ENCODE measurements at places on chromosomes 1 and 21.

- DNase-seq = no peak
These were observed 359.3 kb upstream of the RUNX1 start for GRCh38 chr21:35408401-35408800.

GRCh38 chr1:39048745-39049370 is 22.7 kb downstream of the NDUFS5 start:
- no peak for DNase-seq

GRCh38 chr1:243735457-243735856 is 114.6 kb downstream of the AKT3 start:
- no peak for DNase-seq

DNA sequence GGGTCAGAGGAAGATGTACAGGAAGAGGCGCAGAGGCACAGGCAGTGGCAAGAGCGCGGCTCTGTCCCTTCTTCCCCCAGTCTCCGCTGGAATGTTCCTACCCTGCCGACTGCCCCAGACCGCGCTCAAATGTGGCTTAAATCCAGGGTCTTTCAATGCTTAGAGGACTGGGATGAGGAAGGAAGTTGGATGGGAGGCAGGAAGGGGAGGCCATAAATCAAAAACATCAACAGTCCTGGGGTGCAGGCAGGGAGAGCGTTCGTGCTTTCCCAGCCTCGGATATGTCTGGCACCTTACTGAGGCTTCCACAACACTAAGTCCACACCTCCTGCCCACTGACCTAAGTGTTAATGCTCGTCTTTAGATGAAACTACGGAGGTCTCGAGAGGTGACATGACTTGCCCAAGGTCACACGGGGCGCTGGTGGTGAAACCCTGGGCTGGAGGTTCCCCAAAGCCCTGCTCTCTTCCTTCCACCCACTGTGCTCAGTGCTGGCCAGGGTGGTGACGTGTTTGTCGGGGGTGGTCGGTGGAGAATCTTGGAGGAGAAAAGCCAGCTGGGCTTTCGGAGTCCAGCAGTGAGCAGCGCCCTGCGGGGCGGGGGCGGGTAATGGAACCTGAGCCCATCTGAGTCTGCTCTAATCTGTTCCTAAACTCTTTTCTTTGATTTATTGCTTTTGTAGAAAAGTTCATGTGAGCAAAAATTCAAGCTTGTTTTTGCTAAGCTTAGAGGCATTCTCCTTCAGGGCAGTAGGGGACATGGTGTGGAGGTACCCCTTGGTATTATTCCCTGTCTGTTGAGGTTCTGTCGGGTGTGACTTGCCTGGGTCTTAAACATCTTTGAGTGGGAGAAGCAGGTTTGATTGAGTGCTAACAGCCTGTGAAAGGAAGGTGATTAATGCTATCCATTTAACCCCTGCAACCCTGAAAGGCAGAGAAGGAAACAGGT is 708 bp downstream of the CDA start:
- no peak for DNase-seq

DNA sequence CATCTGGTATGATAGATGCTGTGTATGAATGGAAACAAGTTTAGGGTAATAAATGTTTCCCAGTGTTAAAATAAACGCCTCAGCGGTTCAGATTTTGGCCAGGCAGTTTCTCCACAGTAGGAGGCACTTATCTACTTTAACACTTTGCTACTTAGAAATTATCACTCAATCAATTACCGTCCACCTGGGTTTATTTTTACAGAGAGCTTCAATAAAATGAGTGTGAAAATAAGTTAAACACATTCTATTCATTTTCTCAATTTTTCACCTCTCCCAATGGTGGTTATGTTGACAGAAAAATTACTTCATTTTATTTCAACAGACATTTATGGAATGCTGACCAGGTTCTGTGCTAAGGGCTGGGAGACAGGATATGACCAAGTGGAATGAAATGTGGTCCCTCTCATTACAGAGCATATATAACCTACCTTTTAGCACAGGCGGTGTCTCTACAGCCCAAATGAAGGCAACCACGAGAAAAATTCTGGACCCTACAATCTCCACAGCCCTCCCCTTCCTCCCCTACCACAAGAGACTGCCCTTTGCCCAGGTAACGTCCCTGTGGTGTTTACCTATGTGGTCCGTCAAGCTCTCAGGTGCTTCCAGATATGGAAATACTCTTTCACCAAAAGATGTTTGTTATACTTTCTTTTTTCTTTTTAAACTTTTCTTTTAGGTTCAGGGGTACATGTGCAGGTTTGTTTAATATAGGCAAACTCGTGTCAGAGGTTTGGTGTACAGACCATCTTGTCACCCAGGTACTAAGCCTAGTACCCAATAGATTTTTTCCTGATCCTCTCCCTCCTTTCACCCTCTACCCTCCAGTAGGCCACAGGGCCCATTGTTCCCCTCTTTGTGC is 105.5 kb downstream of the HLCS start:
- DNase-seq = no peak

GRCh38 chr1:8263791-8264190 is 54.1 kb upstream of the SLC45A1 start:
- DNase-seq = no peak

DNA sequence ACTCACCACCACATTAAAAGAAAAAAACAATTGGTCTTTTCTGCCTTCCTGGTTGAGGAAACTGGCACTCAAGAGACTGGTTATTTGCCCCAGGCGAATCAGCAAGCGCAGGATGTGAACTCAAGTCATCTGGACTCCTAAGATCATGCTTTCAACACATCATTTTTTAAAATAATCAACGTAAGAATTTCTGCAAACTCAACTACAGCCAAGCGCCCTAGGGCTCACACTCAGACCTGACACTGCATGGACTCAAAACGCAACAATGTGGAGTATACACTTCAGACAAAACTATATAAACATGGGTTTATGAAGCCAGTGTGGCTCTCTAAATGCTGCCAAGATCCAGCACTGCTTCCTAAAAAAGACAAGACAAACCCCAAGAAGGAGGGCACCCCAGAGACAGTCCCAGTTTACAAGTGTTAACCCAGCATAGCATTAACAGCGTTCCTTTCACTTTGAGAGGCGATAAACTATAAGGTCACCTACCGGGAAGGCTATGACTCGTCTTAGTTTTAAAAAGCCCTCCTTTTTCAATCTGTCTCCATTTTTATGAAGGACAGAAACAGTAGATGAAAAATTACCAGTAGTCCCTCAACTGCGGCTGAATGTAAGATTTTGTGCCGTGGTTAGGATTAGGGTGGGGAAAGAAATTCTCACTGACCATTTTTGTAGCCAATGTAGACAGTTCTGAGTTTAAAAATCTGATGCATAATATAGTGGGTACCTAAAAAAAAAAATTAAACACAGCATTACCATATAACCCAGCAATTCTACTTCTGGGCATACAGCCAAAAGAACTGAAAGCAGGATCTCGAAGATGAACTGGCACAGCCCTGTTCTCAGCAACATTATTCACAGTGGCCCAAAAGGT is 54.8 kb downstream of the SIPA1L2 start:
- DNase-seq = no peak

GRCh38 chr1:205976708-205977401 is 26.3 kb downstream of the RAB7B start:
- DNase-seq = no peak

DNA sequence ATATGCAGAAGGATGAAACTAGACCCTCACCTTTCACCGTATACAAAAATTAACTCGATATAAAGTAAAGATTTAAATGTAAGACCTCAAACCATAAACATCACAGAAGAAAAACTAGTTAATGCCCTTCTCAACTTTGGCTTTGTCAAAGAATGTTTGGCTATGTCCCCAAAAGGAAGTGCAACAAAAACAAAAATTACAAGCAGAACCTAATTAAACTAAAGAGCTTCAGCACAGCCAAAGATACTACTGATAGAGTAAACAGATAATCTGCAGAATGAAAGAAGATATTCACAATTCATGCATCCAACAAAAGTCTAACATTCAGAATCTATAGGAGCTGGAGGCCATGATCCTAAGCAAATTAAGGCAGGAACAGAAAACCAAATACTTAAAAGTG is 824.6 kb upstream of the NEGR1 start:
- DNase-seq = no peak

DNA sequence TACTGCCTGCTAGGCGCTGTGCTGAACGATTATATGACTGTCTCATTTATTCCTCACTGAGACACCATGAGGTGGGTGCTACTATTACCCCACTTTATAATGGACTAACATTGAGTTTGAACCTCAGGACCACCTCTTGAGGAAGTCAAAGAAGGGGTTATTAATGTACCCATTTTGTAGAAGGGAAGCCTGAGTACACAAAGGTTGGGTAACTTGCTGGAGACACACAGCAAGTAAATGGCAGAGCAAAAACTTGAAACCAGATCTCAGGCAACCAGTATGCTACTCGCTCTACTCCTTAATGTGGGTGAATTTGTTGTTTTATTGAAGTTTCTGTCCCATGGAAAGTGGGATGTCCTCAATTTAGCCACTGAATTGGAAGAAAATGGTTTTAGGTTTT is 30.1 kb downstream of the KCNA10 start:
- DNase-seq = no peak

- DNase-seq = no peak
These were observed 14.4 kb upstream of the FNBP1L start for GRCh38 chr1:93433407-93433961.

- no peak for DNase-seq
These were observed 2.4 kb upstream of the BARHL2 start for GRCh38 chr1:90719330-90720144.

GRCh38 chr1:223538981-223539380 is 126.5 kb downstream of the CAPN8 start:
- no peak for DNase-seq

DNA sequence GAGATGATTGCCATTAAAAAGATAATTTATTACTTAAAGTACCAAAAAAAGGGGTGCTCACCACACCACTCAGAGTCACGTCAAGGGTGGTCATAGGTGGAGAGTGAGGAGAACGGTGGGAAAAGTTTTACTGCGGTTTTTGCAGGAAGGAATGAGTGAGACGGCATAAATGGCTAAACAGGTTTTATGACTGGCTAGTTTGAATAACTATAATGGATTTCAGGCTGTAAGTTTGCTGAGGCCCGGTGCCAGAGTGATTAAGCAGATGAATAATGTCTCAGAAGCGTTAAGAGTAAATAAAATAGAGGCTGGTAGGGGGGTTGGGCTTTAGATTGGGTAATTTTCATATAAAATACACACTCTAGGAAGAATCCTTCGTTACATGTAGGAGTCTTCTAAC is 1337.8 kb downstream of the AMY1C start:
- DNase-seq = no peak

DNA sequence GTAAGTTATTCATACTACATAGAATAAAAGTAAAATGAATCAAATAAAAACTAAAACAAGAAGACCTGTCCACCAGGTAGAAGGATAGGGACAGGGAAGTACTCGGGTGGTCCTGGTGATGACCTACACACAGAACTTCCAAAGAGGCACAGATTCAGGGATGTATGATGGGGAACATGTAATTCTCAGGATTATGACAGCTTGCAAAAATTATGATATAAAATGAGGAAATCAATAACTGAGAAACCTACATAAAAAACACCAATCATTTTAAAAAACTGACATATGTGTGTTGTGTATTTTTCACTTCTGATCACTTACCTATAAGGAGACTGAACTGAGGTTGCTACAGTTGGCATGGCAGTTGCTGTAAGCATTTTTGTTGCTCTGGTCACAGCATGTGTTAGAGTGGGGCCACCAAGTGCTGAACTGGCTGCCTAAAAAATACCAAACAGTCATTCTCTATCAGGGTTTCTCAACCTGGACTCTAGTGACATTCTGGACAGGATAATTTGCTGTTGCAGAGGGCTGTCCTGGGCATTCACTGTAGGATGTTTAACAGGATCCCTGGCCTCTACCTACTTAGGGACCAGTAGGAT is 73.8 kb downstream of the USP24 start:
- DNase-seq = no peak

Data from SHP77 (cell line).